Activated naive CD8-positive, alpha-beta T cell treated with anti-CD3 and anti-CD28 coated beads for 36 hours (primary cell): ENCODE measurements at places on chromosomes 4 and X. TPM values are rescaled to one million over a fixed set of nuclear protein-coding genes. Genes with fewer than 3 reads are reported as not detected.

The SPARCL1 gene
- total RNA-seq = not detected

GRCh38 chrX:152819732-152820131 lies 10.8 kb downstream of the CETN2 start:
- H3K27me3 ChIP-seq = no peaks in the 10 kb centered on the region
- H3K4me3 ChIP-seq = no peak overlapping the region
- DNase-seq = no peak

- no peak overlapping the region for H3K4me3 ChIP-seq
- H3K27ac ChIP-seq = no peak overlapping the region
- H3K4me1 ChIP-seq = no peaks in the 10 kb centered on the region
- H3K36me3 ChIP-seq = no peaks in the 10 kb centered on the region
Observed at GRCh38 chr4:161132715-161133425, 1030.9 kb downstream of the FSTL5 start.

DNA sequence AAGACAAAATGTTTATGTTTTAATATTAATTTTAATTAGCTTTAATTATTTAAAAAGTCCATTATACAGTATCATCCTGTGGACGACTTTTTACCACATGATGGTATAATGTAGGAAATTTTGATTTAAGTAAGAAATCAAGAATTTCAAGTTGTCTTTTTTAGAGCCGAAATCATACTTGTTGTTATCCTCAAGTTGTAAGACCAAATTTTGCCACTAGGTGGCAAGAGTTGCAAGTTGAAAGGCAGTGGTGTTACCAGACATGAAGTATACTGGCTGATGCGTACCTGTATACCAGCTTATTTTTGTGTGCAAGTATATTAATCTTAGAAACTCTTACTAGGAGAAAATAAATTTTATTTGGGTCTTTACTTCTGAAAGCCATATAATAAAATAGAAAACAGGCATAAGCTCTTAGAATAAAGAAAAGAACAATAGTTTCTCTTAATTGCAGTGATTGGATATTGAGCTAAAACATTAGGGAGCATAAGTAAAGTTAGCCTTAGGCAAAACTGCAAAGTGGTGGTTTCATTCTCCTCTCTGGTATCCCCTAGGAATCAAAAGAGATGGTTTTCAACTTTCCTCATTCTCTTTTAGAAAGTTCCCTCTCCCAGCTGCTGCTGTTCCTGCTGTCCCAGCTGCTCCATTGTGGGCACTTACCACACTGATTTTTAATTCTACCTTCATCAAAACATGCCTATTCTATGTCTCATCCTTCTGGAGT lies 118.0 kb upstream of the WDFY3 start:
- H3K4me3 ChIP-seq = no peak overlapping the region
- no peaks in the 10 kb centered on the region for H3K4me1 ChIP-seq
- H3K27me3 ChIP-seq = no peaks in the 10 kb centered on the region
- H3K36me3 ChIP-seq = no peaks in the 10 kb centered on the region
- no peak for DNase-seq
- H3K27ac ChIP-seq = no peak overlapping the region
